ENCODE measurements at places on chromosomes 3 and 15.

GRCh38 chr3:94405258-94406035 lies 342.6 kb downstream of the NSUN3 start:
- no peak for DNase-seq

DNA sequence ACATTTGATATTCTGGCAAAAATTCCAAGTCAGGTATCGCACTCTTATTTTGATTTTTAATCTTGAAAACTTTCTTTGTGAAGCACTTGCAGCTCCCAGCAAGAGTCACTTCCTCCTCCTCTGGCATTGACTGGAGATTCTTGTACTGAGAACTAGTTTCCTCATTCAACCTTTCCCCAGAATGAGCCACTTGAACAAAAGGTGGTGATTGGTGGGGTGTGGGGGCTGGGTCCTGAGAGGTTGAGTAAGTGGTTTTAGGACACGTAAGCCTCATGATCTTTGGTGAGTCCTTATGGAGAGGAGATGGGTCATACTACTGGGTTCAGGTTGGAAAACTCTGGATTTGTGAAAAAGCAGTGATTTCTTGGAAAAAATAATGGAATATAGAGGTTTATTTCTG lies 32.3 kb upstream of the ONECUT1 start:
- DNase-seq = no peak

DNA sequence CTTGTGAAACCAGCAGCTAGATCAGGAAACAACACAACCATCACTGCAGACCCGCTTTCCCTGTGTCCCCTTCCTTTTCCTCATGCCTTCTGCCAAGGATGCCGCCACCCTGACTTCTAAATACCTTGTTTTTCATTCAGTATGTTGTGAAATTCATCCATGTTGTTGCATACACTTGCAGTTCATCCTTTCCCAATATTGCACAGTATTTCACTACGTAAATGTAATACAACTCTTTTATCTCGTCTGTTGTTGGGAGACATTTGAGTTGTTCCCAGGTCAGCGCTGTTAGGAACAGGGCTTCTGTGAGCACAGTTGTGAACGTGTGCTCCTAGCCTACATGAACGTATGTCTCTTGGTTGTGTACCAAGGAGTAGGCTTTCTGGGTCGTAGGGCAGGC lies 24.2 kb downstream of the TLNRD1 start:
- DNase-seq = no peak

- no peak for DNase-seq
Measured at GRCh38 chr15:88619796-88620195, 1.3 kb upstream of the AEN start.

DNA sequence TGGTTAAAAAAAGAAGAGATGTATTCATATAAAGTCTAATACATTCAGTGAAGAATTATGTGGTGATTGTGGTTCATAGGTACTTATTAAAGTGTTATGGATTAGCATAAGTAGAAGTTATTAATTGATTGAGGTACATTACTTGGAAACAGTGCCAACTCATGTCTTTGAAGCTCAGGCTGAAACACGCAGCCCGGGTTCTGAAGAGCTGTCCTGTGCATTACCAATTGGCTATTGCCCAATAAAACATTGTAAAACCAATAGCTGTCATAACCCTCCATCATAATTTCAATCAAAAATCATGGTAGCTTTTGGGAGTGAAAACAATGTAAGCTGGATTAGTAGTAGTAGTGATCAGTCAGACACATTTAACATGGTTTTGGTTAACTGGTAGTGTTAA lies 560.1 kb downstream of the MCTP2 start:
- DNase-seq = no peak

- DNase-seq = no peak
Measured at GRCh38 chr3:126350502-126351085, 6.6 kb downstream of the KLF15 start.

GRCh38 chr3:12964711-12965612 lies 108.3 kb downstream of the IQSEC1 start:
- DNase-seq = no peak

DNA sequence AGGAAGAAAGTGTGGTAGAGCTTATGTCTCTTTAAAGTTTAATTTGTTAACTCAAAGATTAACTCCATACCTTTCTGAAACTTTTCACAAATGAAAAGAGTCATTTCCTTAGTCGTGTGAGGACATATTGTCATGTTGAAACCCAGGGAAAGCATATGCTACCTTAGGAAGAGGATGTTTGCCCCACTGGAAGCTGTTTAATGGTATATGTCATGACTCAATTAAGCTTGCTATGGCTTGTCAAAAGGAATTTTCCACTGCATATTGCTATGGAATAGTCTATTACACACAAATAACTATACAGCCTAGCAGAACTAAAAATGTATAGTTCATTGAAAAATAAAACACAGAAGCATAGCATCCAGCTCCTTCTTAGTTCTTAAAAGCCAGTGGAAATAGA lies 69.9 kb downstream of the NSUN3 start:
- DNase-seq = no peak

GRCh38 chr15:60235951-60236710 lies 161.7 kb downstream of the ANXA2 start:
- DNase-seq = no peak

DNA sequence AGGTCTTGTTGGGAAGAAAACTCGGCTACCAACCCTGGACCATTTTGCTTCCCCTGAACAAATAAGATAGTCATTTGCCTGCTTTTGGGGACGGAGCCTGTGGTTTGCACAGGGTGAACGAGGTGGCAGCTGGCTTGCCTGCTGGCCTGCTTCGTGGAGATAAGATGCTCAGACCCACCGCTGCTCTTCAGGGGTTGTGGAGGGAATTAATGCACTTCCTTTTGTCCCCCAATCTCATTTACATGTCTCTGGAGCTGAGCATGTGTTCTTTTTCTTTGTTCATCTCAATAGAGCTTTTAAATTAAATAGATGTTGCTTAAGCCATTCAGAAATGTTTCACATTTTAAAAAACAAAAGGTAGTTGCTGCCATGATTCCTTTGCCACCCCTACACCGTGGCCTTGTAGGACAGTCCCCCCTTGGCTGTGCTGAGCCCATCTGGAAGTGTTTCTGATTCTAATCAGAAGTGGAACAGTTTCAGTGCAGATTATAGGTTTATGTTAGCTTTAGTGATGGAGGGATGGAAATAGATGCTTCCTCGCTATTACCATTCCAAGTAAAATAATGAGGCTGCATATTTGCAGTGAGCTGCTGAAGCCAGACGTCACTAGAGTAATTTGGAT lies 25.6 kb downstream of the APBA2 start:
- no peak for DNase-seq

- DNase-seq = no peak
Measured at GRCh38 chr3:4898454-4899313, 80.6 kb upstream of the BHLHE40 start.

DNA sequence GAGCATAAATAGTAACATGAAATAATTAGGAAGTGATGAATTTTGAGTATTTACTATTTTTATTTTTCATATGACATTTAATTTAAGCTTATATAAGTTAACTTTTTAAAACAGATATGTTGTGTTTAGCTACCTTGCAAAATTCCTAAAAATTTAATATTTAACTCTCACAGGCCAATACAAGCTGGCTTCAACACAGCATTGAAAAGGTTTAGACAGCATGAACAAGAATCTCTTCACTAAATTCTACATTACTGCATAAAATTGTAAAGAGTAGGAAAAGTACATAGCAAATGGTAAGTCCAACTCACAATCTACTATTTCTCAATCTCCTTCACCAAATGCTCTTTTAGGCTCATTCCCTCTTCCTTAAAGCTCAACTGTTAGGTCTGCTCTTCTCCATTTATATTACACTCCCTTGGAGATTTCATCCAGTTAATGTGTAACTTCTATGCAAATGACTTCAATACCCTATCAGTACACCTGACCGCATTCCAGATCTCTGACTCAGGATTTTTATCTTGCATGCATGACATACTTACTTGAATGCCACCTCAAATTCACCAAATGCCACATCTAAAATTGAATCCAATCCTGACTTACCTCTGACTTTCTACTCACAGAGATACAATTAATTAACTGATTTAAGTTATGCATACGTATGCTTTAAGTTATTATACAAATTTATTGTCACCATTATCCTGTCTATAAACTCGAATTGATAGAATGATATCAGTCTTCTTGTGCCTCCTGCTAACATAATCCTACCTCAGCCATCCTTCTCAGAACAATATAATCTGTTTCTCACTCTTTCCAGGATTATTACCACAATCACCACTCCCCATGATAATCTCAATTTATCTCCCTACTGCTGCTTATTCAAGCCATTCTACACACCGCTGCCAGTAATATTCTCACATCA lies 127.0 kb downstream of the STAG1 start:
- no peak for DNase-seq

DNA sequence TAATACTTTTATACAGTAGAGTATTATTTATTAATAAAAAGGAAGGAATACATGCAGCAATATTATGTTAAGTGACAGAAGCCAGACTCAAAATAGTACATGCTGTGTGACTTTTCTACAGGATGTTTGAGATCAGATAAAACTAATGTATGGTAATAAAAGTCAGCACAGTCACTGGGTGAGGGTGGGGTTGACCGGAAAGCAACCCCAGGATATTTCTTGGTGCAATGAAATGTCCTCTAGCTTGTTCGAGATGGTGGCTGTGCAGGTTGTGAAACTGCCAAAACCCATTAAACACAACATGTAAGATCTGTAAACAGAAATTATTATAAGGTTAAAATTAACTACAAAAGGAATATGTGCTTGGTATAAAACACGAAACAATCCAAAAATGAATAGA lies 20.8 kb upstream of the ALDH1L1 start:
- DNase-seq = no peak

- no peak for DNase-seq
Measured at GRCh38 chr15:67836477-67836876, 3.4 kb downstream of the RNU6-1 start.

- no peak for DNase-seq
Measured at GRCh38 chr3:18127174-18127858, 297.8 kb downstream of the SATB1 start.

DNA sequence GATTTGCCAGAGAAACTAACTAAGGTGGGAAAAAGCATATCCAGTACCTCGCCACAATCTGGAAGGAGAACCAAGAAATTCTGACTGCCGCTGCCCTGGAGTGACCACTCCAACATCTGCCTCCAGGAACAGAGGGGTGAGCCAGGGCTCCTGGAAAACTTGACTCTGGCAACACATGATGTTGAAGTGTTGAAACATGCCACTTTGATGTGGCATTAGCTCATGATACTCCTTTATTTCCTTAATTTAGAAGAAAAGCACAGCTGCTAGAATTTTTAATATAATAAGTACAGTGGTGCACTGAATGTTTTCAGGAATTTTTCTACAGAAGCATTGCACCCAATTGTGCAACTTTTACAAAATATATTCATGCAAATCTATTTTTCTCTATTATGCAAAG lies 109.9 kb upstream of the BCL6 start:
- DNase-seq = no peak

DNA sequence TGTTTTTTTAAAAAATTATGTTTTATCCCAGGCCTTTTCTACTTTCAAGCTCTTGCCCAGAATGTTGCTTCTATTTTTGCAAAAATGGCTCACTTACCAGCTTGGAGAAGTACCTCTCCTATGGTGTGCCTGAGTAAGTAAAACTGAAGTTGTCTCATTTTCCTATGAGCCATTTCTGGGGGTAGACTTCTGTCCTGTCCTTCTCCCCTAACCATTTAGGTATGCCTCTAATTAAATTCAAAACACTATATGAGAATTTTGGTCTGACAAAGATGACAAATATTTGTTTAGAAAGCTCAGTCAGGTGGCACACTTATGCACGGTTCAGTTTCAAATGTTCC lies 282.5 kb upstream of the ICE2 start:
- DNase-seq = no peak

- DNase-seq = no peak
Measured at GRCh38 chr3:126292318-126293070, 64.7 kb downstream of the KLF15 start.

- no peak for DNase-seq
Measured at GRCh38 chr3:10444110-10444429, 61.3 kb downstream of the ATP2B2 start.

DNA sequence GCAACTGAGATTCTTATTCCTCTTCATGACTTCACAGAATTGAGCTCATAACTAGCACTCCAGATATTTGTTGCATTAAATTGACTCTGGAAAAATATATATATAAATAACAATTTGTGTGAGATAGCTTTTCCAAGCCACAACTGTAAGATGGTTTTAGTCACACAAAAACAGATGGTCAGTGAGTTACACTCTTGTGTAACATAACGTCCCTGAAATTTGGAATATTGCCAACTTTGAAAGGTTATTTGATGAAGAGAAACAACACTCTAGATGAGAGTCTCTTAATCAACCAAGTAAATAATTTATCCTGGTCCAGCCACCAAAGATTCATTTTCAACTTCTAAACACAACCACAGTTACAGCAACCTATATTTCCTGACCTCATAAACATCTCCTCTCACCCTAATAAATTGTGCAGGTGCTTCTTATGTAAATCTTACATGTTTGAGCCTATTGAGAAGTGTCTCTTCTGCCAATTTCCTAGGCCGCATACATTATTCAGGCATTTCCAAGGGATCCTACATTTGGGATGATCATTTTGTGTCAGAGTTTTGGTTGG lies 84.9 kb upstream of the ACP3 start:
- no peak for DNase-seq

GRCh38 chr3:4292301-4292700 lies 10.9 kb upstream of the SETMAR start:
- no peak for DNase-seq

- no peak for DNase-seq
Measured at GRCh38 chr3:111617912-111618601, 22.9 kb upstream of the ZBED2 start.

GRCh38 chr15:56794553-56795329 lies 61.4 kb upstream of the ZNF280D start:
- no peak for DNase-seq

- DNase-seq = no peak
Measured at GRCh38 chr3:11655196-11655928, 11.6 kb upstream of the VGLL4 start.

- no peak for DNase-seq
Measured at GRCh38 chr3:141905129-141905528, 28.7 kb downstream of the ATP1B3 start.

DNA sequence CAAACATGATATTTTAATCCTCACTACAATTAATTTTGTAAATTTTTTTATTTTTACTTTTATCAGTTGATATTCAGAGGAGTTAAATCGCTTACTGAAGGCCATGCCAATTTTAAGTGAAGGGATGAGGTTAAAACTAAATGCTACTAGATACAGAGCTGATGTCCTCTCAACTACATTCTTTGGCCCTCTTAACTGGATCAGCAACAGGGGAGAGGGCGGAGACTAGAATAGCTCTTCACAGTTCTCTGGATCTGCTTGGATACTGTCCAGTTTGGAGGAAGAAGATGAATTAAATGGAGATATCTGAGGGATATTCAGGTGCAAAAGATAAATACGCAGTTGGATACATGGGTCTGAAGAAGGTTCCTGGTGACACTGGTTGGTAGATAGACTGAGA lies 85.6 kb upstream of the LYSMD4 start:
- no peak for DNase-seq
